ENCODE measurements at places on chromosomes 16 and 17.

GRCh38 chr16:87254296-87254695, 62.9 kb downstream of the C16orf95 start:
- no peak for DNase-seq

DNA sequence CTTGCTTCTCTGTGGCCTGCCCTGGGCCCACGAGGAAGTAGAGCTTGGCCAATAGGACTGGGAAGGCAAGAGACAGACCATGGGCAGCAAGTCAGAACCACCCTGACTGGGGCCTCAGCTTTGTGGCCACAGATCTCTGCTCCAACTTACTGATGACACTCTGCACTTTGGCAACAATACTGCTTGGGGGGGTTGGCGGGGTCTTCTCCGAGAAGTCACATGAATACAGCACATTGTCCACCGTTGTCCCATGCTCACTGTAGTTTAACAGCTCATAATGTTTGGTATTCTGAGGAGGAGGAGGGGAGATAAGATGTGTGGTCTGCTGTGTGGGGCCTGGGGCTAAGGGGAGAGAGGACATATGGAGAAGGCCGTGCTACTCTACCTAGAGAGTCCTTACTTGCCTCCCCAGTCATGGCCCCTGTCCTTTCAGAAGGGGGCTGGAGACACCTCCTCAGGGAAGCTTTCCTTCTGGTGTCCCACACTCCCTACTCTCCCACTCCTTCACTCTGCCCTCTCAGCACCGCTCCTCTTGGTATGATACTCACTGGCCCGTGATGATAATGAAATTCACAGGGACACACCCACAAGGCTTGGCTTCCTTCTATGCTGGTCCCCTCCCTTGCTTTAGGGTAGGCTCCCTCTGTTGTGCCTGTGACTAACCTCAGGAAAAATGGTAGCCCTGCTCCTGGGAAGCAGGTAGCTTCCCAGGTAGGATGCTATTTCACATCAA, 4.0 kb upstream of the DHRS13 start:
- no peak for DNase-seq

DNA sequence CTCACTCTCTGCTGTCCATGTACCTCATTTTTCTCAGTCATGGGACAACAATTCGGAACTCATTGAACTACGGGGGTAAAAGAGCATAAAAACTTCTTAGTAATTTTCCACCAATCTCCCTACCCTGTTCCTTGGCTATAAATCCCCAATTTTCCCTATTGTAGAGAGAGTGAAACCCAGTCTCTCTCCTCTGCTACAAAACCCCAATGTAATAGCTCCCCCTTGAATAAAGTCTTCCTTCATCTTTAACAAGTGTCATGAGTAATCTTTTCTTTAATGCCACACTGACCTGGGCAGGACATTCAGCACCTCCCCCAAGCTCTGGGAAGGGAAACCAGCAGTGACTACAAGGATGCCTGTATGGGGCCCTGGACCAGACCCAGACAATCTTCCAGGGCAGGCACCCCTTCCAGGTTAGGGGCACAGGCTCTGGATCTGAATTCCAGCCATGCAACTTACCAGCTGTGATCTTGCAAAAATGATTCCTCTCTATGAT, 10.2 kb upstream of the EIF1 start:
- DNase-seq: no peak

GRCh38 chr17:60107526-60108257, 29.0 kb upstream of the HEATR6 start:
- no peak for DNase-seq

GRCh38 chr17:32584792-32585191, 98.0 kb downstream of the CDK5R1 start:
- no peak for DNase-seq

- DNase-seq: no peak
Measured at GRCh38 chr16:65196420-65197075, 74.7 kb upstream of the CDH11 start.

GRCh38 chr17:74599023-74599399, 6.9 kb upstream of the CD300LD start:
- no peak for DNase-seq

DNA sequence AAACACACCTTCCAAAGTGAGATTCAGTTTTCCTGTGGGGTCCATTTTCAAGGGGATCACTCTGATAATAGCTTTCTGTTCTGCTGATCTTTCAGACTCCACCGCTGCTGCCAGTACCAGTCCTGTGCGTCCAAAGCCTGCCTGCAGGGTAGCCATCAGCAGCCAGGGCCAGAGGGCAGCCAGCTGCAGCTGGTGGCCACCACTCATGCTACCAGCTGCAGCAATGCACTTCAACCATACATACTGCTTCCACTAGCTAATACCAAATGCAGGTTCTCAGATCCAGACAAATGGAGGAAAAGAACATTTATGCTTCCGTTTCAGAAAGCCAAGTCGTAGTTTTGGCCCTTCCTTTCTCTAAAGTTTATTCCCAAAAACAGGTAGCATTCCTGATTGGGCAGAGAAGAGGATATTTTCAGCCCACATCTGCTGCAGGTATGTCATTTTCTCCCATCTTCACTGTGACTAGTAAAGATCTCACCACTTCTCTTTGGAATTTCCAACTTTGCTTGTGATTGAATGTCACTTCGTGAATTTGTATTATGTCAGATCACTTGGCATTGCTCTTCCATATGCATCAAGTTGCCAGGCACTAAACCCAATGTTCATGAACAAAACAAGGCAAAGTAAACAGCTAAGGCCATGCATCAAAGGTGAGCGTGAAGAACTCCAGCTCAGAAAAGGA, 1.8 kb downstream of the RNF43 start:
- DNase-seq: no peak

GRCh38 chr17:75685499-75685898, 18.4 kb downstream of the SAP30BP start:
- no peak for DNase-seq

GRCh38 chr17:51154176-51154575, 817 bp downstream of the NME1 start:
- no peak for DNase-seq

DNA sequence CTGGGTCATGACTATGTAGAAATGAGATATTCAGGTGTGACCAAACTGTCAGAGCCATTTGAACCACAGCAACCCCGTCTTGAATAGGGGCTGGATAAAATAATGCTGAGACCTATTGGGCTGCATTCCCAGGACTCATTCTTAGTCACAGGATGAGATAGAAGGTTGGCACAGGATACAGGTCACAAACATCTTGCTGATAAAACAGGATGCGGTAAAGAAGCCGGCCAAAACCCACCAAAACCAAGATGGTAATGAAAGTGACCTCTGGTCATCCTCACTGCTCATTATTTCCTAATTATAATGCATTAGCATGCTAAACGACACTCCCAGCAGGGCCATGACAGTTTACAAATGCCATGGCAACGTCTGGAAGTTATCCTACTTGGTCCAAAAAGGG, 545.5 kb downstream of the TMEM114 start:
- no peak for DNase-seq

GRCh38 chr17:77618173-77618572, 340.3 kb upstream of the TNRC6C start:
- DNase-seq: no peak

- no peak for DNase-seq
Measured at GRCh38 chr16:7209598-7209997, 123.0 kb upstream of the RBFOX1 start.

- no peak for DNase-seq
Measured at GRCh38 chr17:80636361-80637018, 91.9 kb downstream of the RPTOR start.

DNA sequence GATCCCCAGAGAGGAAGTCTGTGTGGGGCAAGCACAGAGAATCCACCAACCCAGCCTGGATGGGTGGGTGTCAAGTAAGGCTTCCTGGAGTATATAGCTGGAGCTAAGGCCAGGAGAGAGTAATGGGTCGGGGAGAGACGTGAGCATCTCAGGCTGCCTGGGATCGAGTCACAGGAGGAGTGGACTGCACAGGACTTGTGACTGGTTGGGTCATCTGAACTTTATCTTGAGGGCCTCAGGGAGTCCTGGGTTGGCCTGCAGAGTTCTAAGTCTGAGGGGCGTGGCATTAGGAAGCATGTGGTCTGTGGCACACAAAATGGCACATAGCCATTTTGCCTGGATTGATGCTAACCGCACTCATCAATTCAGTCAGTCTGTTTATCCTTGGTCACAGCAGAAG, 1.5 kb downstream of the PLA2G15 start:
- no peak for DNase-seq

- DNase-seq: no peak
Measured at GRCh38 chr16:84683691-84684591, 15.9 kb upstream of the USP10 start.

GRCh38 chr17:39955726-39956225, 7.0 kb upstream of the GSDMA start:
- no peak for DNase-seq

DNA sequence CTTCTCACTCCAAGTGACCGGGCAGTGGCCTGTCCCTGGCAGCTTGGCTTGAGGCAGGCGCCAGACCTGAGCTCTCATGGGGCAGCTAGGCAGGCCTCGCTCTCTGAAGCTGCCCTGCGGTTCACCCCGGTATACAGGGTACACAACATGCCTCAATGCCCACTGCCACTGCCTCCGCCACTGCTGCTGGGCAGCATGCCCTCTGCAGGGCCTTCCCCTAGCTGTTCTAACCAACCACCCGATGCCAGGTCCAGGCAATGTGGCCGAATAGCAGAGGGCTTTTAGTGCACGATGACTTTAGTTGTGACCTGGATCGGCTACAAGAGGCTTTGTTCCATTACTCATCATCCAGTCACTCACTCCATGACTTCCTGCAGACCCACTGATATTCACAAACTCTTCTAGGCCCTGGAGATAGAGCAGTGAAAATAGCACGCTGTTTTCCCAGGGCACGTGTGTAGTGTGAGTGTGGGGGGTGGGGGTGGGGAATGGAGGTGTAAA, 19.7 kb downstream of the CDC42EP4 start:
- DNase-seq: no peak

DNA sequence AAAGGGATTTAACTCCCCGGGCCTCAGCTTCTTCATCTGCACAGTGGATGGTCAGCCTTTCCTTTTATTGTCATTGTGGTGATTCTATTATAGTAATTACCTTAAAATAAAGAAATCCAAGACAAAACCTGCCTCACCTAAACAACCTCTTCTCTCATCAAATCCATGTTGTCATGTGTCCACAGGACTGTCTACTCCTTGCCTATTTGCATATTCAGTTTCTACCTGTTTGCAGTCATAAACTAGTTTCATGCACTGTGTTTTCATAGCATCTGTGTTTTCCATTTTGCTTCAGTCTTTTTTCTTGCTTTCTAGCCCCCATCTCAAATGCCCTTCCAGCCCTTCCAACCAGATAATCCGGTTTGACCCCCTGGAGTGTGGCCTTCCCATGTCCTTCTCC, 44.3 kb upstream of the CPNE2 start:
- DNase-seq: no peak

- DNase-seq: no peak
Measured at GRCh38 chr16:87800497-87800896, 34.7 kb upstream of the KLHDC4 start.

DNA sequence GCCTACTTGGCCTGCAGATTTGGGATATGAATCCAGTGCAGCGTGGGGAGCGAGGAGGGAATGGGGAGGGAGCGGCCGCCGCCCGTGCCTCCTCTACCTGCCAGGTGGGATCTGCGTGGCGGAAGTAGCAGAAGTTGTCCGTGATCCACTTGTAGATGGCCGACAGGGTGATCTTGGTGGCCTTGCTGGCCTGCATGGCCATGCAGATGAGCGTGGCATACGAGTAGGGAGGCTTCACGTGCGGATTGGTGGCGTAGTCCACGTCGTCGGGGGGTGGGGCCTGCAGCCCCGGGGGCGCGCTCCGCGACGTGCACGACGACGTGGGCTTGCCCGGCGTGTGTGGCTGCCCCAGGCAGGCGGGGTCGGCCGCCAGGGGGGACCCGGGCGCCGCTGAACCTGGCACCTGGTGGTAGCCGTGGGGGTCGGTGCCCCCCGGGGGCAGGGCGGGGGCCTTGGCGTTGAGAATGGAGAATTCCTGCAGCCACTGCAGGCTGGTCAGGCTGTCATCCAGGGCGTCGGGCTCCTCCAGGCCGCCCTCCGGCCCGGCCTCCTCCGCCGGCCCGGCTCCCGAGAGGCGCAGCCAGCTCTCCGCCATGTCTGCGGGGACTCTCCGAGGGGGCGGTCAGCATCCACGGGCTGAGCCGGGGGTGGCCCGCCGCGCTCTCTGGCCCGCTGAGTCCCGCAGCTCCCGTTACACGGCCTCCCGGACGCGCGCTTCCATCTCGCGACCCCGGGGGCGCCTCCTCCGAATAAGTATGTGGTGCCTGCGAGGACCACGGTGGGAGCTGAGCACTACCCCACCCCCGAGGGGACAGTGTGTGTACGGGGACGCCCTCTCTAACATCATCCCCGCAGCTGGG, 1.0 kb downstream of the FOXJ1 start:
- DNase-seq: no peak

- no peak for DNase-seq
Measured at GRCh38 chr17:65743308-65743655, 181.8 kb upstream of the AXIN2 start.

GRCh38 chr16:22663389-22664064, 150.4 kb upstream of the HS3ST2 start:
- no peak for DNase-seq

- DNase-seq: peak; percentile 34
Measured at GRCh38 chr16:53159781-53160436, 105.1 kb downstream of the CHD9 start.

GRCh38 chr17:32833076-32833475, 43.8 kb downstream of the MYO1D start:
- DNase-seq: no peak

DNA sequence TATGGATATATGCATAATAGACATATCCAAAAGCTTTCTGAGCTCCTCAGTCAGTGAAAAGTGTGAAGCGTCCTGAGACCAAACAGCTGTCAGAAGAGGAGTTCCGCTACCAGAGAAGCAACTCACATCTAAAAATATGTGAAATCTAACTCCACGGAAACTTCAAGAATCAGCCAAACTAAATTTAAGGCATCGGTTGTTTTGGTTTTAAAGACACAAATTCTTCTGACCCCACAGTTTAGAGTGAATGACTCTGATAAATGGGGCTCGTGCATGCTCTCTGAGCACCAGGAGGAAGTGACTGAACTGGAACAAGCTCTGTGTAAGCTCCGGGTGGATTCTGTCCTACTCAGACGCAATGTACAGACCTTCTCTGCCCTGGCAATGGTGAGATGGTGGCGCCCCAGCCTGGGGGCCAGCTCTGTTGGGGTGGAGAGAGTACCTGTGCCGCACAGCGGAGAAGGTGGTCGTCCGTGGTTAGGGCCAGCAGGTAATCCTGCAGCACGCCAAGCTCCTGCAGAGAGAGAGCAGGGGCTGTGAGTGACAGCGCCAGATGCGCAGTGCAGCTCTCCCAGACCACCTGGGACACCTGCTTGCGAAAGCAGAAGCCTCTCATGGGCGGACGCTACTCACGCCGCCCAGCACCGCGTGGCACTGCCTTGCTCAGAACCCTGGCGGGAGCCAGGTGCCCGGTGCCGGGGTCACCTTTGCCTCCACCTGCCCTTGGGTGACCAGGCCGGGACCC, 44.4 kb upstream of the ATP2A3 start:
- no peak for DNase-seq

GRCh38 chr16:50025537-50025931, 509 bp downstream of the CNEP1R1 start:
- peak; percentile 37 for DNase-seq

GRCh38 chr17:49691086-49691676, 13.3 kb upstream of the SPOP start:
- no peak for DNase-seq
